Thymus (tissue), 14 donors: ENCODE measurements at places on chromosomes 3 and 15.

GRCh38 chr3:152084441-152085158, 184.1 kb upstream of the MBNL1 start:
- no peak for DNase-seq

DNA sequence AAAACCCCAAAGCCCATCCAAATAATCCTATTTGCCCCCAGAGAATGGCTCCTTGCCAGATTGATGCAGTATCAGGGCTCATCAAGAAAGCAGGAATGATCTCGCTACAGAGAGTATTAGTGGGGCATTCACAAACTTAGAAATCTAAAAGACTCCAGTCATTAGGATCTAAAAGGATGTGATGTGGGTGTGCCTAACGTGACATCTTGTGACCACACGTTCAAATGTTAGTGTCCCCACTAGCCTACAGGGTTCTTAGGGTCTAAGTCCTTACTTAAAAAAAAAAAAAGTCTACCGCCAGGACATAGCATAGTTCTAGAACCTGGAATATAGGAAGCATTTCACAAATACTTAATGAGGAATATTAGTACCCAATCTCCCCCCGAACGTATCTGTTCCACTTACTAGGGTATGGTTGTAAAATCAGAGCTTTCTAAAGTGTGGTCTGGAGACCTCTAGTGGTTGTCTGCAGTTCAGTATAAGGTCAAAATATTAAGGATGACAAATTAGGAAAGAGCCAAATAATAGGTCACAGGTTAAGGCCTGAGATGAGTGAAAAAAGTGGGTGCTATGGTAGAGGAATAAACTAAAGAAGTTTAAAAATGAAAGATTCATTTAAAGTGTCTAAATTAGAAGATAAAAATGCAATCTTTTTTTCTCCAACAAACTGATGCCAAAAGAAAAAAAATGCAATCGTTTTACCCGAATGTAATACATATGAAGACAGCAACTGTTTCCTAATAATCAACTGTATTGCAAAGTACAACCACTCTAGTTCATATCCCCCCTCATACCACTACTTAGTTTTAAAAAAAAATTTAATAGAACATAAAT, 4.2 kb upstream of the CHRM5 start:
- DNase-seq, result no peak

- DNase-seq, result no peak
Observed at GRCh38 chr3:30660656-30661055, 54.3 kb downstream of the TGFBR2 start.

GRCh38 chr3:37181756-37182155, 7.4 kb upstream of the LRRFIP2 start:
- DNase-seq, result no peak

GRCh38 chr3:186605078-186605477, 7.8 kb upstream of the AHSG start:
- DNase-seq, result no peak

- DNase-seq, result no peak
Observed at GRCh38 chr3:16072420-16073110, 101.9 kb upstream of the GALNT15 start.
